Stimulated activated effector memory CD8-positive, alpha-beta T cell treated with anti-CD3 and anti-CD28 coated beads, Interleukin-12 subunit alpha, Interleukin-12 subunit beta, amount 100 ng/mL, for 72 hours (primary cell): ENCODE measurements at places on chromosomes 7 and 10.

DNA sequence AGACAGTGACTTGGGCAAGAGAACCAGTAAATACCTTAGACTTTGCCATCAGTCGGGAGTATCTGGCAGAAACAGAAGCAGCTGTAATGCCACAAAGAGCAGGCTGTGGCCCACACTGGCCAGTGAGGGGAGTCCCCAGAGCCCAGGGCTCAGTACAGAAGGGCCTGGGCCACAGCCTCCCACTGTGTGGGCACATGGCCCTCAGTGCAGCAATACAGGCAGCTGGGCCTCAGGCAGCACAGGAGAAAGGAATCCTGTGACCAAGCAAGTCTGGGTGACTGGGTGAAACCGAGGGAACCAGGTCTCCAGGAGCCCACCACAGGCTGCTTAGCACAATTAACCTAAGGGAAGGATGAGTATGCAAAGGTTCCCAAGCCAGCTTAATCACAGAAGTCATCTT, 14.0 kb downstream of the WDR91 start:
- DNase-seq = no peak

- DNase-seq = no peak
Observed at GRCh38 chr7:148704189-148704588, 5.5 kb downstream of the CUL1 start.

- DNase-seq = no peak
Observed at GRCh38 chr7:25287291-25287690, 59.0 kb upstream of the NPVF start.

GRCh38 chr10:23514321-23514720, 75.4 kb downstream of the OTUD1 start:
- no peak for DNase-seq

GRCh38 chr10:404346-404745, 269.1 kb downstream of the ZMYND11 start:
- DNase-seq = no peak
